ENCODE measurements at places on chromosomes 12 and 14.

DNA sequence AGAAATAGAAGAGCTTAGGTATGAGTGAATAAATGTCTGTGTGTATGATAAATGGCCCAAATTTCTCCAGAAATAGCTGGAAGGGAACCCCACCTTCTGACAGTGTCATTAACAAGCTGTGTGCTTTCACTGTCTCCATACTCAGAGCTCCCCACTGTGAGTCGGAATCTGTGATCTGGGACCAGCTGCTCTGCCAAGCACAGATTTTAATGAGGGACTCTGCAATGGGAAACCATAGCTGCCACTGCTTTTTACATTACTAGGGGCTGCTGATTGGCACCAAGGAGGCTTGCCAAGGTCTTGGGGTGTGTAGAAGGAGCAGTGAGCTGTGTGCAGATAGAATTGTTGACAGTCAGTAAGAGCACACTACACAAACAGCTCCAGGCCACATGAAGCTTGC is 244.2 kb upstream of the CCDC196 start:
- DNase-seq = no peak

- no peak for DNase-seq
Measured at GRCh38 chr12:127648321-127648720, 618.6 kb upstream of the TMEM132C start.

GRCh38 chr12:13719986-13720385 is 261.4 kb downstream of the GRIN2B start:
- no peak for DNase-seq

DNA sequence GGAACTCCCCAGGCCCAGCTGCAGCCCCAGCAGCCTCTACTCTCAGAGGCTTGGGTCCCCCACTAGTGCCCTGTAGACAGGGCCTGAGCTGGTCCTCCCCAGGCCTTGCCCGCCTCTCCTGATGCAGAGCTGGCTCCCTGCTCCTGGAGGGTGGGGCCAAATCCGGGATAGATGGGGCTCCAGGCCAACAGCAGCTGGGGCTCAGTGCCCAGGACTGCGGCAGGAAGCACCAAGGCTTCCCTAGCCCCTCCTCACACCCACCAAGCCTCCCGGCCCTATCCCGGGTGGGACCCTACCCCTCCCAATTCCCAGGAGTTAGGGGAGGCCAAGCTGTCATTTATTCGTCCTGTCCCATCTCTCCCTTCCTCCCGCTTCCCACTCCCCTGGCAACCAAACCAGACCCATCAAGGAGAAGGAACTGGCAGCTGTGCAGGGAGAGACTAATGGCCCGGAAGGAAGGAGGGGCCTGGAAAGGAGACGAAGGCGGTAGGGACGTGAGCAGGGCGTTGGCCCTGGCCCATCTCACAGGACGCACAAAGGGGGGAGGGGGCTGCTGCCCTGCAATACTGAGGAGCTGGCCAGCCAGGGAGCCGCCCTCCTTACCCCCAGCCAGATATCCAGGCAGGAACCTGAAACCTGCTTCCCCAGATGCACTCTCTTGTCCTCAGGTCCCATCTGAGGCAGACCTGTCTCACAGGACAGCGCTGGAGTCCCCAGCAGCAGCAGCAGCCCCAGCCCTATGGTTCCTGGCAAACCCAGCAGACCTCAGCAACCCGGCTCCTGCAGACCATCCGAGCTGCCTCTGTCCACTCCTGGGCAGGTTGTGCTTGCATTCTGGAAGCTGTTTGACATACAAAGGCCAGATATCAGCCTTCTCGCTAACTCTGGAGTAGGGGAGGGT is 1.6 kb upstream of the PRPH start:
- no peak for DNase-seq

GRCh38 chr12:120951-121350 is 54.4 kb downstream of the IQSEC3 start:
- DNase-seq = no peak

DNA sequence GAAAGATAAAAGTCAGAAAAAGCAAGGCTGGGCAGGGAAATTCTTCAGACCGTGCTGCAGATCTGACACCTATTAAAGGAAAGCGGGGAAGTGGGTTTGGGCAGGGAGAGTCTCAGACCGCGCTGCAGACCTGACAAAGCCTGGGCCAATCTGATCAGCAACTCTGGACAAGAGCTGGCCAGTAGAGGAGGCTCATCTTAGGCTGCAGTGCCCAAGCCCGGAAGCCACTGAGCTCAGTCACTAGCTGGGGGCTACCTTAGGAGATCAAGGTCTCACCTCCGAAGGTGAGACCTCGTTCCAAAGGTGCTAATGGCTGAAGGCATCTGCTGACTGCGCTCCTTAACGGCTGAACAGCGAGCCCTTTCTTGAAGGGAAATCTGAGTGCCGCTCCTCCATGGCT is 60.2 kb downstream of the SINHCAF start:
- no peak for DNase-seq

- no peak for DNase-seq
Measured at GRCh38 chr12:54251667-54252284, 28.1 kb downstream of the CBX5 start.

- no peak for DNase-seq
Measured at GRCh38 chr12:51108136-51108535, 24.7 kb upstream of the CSRNP2 start.

DNA sequence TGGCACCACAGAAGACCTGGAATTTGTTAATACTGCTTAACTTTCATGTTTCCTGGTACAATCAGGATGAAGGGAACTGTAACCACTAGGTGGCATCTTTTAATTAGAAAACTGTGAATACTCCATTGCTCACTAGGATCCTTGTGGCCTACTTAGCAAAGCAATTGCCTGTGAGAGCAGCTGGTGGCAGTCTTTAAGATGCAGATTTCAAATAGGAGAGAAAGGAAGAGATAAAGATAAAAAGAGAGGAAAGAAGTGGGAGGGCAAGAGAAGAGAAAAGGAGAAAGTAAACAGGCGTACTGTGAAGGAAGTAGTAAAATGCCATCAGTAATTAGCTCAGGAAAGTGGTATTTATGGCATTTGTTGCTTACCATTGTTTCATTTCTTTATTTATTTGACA is 114.5 kb downstream of the RAD51B start:
- peak; percentile 70 for DNase-seq

DNA sequence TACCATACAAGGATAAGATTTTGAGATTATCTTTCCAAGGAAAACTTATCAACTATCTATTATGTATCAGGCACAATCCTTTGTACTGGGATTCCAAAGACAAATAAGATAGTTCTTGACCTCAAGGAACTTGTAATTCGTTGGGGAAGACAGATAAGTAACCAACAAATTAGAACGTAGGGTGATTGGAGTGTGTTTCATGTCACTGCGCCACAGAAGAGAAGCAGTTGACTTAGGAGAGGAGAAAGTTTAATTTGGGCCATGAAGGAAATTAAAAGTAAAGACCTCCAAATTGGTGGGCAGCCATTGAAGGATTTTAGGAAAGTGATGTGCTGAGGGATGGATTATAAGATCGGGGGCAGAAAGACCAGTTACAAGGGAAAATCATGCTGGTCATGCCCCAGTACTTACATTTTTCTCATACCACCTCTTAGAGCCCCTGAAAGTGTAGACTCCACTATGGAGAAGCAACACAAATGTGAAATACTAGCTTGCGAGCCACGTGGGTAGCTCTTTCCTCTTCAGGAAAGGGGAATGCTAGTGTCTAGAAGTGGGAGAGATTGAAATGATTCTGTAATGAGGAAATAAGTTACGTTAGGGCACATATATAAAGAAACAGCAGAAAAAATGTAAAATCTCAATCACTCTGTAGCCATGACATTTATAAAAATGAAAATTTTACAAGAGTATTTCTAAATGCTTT is 148.7 kb downstream of the ETV6 start:
- no peak for DNase-seq

DNA sequence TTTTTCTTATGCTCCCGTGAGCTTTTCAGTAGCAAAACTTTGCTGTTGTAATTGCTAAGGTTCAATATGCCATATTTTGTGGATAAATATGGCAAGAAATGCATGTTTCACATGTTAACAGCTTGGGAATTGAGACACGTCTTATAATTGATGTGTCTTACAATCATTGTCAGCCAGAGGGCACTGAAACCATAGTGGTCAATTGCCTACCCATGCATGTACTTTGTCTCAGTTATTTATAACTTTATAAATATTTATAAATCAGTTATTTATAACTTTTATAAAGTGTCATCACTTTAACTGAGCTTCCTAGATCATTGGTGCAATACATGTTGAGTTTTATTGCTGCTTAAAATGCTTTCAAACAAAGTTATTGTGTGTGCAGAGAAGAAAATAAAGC is 82.0 kb downstream of the CATSPERB start:
- DNase-seq = no peak

DNA sequence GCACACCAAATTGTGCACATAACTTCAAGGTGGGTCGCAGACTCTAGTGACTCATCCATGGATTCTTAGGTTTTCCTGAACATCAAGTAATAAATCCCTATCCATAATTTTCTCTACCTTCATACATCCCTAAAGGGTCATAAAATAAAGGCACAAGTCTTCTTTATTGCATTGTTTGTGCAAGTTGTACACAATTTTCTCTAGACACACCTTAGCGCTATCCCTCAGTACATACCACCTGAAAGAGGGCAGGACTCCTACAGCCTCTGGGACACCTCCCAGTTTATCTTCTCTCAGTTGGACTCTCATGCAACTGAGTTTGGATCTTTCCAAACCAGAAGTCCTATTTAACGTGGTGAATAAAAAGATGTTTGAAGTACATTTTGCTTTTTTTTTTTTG is 168.5 kb upstream of the BMP4 start:
- no peak for DNase-seq

DNA sequence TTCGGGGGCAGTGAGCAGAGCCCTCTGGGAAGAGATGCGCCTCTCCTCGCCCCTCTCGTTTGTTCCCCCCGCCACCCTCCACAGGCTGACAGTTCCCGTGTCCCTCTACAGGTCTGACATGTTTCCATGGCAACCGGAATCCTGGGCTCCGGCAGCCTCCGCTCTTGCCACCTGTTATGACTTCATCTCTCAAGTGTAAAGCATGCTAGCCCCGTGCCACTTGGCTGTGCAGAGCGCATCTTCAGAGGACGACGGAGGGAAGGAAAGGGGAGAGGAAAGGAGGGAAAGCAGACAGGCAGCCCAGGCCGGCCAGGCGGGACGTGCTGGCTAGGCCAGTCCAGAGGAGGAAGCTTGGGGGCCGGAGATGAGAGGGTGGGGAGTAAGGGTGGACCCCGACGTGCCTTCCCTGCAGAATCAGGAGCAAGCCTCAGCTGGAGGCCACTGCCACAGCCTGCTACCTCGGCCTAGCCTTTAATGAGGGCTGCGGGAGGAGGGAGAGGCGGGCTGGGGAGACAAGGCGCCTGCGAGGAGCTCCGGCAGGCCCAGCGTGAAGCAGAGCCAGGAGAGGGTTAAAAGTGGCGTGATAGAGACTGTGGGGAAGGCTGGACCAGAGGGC is 214.3 kb downstream of the DPF3 start:
- DNase-seq = peak; percentile 83

DNA sequence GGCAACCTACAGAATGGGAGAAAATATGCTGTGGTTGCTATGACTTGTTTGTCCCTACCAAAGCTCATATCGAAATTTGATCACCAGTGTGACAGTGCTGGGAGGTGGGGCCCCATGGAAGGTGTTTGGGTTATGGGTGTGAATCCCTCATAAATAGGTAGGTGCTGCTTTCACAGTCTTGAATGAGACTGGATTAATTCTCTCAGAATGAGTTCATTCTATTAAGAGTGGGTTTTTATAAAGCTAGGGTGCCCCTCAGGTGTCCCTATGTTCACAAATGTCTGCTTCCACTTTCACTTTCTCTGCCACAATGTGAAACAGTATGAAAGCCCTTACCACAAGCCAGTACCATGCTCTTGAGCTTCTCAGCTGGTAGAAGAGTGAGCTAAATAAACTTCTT is 133.5 kb downstream of the CPNE8 start:
- DNase-seq = no peak

- DNase-seq = peak; percentile 83
Measured at GRCh38 chr14:57057803-57058202, 210.9 kb downstream of the EXOC5 start.

Data from NCI-H1105 (cell line).